ENCODE measurements at places on chromosomes 2 and 18.

GRCh38 chr2:11342551-11343367, 1.7 kb downstream of the ROCK2 start:
- DNase-seq: no peak

GRCh38 chr2:114007436-114007835, 117.5 kb downstream of the ACTR3 start:
- no peak for DNase-seq

GRCh38 chr18:9287036-9287435, 47.5 kb upstream of the TWSG1 start:
- no peak for DNase-seq

DNA sequence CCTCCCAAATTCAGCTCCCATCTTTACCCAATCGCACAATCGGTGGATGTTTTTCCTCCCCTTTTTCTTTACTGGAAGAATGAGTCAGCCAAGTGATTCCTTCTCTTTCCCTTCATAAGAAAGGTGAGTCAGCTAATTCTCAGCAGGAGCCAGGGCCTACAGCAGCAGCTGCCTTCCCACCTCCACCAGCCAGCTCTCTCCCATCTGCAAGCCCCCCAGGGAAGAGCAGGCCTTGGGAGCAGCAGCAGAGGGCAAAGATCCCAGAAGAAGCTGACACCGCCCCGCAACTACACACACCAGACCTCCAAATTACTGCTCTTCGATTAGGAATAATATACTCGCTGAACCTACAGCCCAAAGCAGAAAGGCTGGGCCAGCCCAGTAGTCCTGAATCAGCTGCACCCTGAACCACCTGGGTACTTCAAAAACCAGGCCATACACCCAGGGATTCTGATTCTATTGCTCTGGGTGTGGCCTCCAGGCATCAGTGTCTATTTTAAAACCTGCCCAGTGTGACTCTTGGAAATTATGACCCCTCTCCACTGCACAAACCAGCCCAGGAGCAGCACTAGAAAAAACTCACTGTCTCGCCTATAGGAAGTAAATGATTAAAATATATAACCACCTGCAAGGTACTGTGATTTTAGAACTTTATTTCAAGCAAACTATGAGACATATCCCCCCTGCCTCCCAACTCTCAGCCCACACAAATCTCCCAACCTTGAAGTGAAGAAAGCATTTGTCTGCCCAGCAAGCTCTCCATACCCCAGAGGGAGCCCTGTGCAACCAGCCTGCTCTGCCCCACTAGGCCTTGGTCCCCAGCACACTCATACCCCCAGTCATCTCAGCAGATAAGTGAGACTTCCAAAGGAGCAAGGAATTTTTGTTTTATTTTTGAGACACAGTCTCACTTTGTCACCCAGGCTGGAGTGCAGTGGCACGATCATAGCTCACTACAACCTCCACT, 7.3 kb downstream of the SFXN5 start:
- no peak for DNase-seq

DNA sequence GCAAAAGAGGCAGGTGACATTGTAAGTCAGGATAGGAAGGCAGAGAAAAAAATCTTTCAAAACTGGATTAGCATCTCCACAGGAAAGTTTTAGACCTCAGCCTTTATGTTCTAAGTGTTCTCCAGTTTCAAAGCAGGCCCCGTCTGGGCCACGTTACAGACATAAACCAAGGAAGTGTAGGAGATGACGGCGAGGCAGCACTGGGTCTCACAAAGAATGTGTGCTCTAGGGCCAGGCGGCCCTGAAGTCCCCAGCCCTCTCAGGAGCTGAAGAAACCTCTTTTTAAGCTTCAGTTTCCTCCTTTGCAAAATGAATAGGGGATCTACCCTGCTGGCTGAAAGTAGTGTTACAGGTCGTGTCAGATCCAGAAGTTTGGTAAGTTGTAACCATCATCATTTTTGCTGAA, 81.7 kb downstream of the SPRED2 start:
- no peak for DNase-seq

- no peak for DNase-seq
These were observed 17.4 kb upstream of the SAG start for GRCh38 chr2:233290051-233290845.

DNA sequence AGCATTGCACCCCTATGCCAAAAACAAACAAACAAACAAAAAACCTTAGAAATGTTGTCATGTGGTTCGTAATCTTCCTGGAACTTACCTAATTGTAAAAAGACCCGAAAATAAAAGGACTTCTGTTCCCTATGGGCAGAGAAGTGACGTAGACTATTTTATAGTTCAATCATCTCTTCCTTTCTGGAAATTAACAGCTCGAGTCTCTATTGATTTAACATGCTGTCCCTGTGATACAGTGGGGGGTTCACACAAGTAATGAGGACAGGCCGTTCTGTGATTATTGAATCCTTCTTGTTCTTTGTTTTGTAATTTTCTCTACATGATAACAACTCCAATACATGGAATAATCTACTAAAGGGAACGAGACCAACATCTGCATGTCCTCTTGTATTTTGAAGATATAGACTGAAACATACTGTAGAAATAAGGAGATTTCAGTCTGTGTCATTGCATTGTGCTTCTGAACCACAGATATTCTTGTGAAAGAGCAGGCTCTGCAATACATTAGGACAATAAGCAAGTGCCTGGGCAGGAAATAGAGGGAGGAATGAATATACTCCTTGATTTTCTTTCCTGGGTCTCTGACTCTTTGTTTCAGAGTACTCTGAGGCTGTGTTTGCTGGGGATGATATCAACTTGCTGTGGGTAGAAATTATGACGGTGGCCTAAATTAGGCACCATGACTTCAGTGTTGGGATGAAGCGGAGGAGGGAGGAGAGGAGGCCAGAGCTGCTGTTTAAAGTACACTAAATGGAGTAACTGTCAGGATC, 65.7 kb upstream of the PPM1B start:
- DNase-seq: no peak
